NCI-H446 treated with DMSO at 0.1 percent for 48 hours (cell line): ENCODE measurements at places on chromosomes 16 and 17.

- no peak for DNase-seq
Observed at GRCh38 chr17:45705123-45706009, 78.8 kb upstream of the CRHR1 start.

- no peak for DNase-seq
Observed at GRCh38 chr17:81188491-81188840, 22.4 kb upstream of the AATK start.

- DNase-seq, result no peak
Observed at GRCh38 chr17:4580291-4580690, 4.0 kb upstream of the SMTNL2 start.

GRCh38 chr17:48610282-48611211 lies at the start of gene HOXB7:
TSS of gene HOXB7 (minus strand) at chr17:48611017. CDS start at chr17:48610918, 99 bp downstream.
- DNase-seq, result peak; percentile 9

DNA sequence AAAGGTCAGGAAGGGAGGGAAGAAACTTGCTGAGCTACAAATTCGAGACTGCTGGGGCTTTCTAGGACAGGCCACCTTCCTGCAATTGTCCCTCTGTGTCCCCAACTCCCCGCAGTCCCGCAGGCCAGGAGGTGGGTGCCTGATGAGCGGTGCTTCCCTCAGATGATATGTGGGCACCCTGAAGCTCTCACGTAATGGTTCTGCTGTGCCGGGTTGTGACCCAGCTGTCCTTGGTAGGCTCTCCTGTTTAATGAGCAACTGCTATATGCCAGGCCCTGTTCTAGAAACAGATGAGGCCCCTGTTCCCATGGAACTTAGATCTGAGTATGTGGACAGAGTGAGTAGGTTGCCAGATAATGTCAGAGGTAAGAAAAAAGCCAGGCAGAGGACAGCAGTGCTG lies 22.0 kb upstream of the MYO15B start:
- no peak for DNase-seq

- no peak for DNase-seq
Observed at GRCh38 chr17:17269926-17270773, 10.9 kb downstream of the COPS3 start.

GRCh38 chr17:1800712-1801111 lies 29.0 kb downstream of the SMYD4 start:
- no peak for DNase-seq

DNA sequence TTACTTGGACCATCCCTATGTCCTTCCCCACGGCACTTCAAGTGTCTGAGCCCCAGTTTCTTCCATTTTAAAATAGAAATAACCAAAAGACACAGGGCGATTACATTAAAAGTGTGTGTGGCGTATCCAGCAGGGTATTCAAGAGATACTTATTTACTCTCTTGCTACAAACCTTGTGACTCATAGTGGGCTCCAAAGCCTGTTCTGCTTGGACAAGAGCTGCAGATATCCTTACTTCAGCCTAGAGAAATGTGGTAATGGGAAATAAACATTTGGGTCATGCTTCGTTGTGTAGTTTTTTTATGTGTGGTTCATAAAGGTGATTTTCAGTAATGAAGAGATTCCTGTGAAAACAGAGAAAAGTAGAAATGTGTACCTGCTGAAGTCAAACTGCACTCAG lies 288.9 kb upstream of the CDH11 start:
- no peak for DNase-seq

DNA sequence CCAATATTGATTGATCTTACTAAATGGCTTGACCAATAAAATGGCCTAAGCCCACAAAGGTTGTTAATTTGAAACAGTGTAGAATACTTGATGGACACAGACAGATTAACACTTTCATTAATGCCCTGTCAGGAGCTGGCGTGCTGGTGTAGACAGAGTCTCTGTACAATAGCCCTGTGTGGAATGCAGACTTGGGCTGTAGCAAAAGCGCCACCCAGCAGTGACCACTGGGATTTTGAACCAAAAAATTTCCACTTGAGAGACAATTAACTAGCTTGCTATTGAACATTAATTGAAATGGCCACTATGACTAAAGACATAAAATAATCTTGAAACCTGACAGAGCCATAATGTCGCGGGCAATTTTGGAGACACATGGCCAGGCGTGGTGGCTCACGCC lies 19.7 kb upstream of the GUCY2D start:
- DNase-seq, result no peak

- DNase-seq, result peak; percentile 83
Observed at GRCh38 chr17:71726341-71726740, 394.5 kb upstream of the SOX9 start.

- DNase-seq, result no peak
Observed at GRCh38 chr17:8611619-8612298, 18.8 kb downstream of the MYH10 start.

DNA sequence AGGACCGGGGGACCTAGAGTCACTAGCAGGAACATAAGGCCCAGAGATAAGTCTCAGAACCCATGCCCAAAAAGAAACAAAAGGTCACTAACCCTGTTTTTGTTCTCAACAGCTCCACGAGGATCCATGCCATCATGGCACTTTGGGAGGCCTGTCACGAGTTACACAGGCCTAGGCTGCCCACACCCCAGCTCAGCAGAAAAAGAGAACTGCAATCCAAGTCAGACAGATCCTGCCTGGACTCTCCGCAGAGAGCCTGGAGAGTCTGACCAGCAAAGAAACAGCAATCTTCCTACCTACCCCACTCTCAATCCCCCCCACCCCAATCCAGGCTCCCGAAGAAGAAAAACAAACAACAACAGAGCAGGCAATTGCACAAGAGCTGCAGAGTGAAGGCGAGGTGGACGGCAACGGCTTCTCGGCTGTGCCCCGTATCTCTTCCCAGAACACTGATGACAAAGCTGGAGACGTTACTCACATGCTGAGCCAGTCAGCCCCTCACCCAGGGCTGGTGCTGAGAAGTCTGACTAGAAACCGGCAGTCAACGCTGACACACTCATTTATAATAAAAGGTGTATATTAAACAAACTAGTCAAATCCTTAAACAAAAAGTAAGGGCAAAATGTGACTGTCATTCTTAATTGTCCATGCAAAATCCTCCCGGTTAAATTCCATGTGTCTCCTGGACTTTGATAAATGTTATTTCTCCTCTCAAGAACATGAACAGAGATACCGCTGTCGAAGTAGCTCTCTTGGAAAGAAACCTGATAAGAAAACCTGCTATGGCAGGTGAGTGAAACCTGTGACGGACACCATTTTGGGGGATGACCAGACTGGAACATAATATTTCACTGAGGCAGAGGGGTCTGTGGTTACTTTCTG lies 89.3 kb downstream of the SMG6 start:
- DNase-seq, result no peak

- no peak for DNase-seq
Observed at GRCh38 chr16:15672514-15673167, 22.6 kb downstream of the NDE1 start.

DNA sequence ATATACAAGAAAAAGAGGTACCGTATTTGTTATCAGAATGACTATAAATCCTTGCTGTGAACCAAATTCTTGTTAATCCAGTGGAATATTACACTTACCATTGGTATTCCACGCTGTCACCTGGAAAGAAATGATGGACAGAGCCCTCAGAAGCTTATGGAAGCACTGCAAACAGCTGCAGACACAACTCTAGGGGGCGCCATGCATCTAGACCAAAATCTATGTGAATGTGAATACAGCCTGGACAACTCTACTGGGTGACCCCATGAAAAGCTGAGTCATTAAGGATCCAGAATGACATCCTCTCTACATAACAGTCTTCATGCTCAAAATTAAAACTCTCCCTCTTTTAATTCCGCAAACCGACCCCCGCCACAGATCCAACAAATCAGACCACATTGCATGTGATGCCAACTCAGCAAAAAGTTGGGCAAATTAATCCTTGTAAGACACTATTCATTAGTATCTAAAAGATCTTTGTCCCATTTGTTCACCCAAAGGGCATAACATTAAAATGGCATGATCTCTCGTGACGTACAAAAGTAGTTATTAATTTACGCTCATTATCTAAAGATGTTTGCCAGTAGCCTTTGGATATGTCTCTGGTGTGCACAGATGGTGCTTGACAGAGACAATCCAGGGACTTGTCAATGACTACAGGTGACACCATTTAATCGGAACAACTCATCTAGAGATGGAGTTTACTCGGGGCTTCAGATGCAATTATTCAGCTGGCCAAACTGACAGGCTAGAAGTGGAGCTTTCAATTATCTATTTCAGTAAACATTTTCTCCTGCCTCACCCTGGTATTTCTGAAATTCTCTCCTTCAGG lies 552.7 kb upstream of the PSMD7 start:
- DNase-seq, result no peak
